ENCODE measurements at places on chromosomes 13 and 19. TPM values are rescaled to one million over a fixed set of nuclear protein-coding genes. Genes with fewer than 3 reads are reported as not detected.

- DNase-seq = no peak
- no peaks in the 10 kb centered on the region for H3K4me1 ChIP-seq
- no peaks in the 10 kb centered on the region for H3K27me3 ChIP-seq
- H3K36me3 ChIP-seq = no peaks in the 10 kb centered on the region
These were observed 88.6 kb upstream of the FARP1 start for GRCh38 chr13:98054301-98054700.

DNA sequence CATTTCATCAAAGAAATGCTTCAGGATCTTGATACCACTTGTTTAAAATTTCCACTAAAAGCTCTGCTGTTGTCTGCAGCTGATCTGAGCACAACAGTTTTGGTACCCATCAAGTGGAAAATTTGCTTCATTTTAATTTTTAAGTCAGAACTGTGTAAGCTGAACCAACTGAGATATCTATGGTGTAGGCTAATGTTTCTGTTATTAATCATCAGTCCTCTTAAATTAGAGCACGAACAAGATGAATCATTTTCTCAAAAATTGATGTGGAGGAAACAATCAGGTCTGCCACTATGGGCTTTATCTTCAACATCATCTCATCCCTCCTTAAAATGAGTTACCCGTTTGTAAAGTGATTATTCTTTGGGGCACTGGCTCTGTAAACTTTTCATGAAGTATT, 221.5 kb upstream of the NBEA start:
- no peak overlapping the region for H3K27ac ChIP-seq
- no peak overlapping the region for H3K4me3 ChIP-seq
- no peaks in the 10 kb centered on the region for H3K27me3 ChIP-seq
- DNase-seq = no peak
- no peaks in the 10 kb centered on the region for H3K36me3 ChIP-seq

DNA sequence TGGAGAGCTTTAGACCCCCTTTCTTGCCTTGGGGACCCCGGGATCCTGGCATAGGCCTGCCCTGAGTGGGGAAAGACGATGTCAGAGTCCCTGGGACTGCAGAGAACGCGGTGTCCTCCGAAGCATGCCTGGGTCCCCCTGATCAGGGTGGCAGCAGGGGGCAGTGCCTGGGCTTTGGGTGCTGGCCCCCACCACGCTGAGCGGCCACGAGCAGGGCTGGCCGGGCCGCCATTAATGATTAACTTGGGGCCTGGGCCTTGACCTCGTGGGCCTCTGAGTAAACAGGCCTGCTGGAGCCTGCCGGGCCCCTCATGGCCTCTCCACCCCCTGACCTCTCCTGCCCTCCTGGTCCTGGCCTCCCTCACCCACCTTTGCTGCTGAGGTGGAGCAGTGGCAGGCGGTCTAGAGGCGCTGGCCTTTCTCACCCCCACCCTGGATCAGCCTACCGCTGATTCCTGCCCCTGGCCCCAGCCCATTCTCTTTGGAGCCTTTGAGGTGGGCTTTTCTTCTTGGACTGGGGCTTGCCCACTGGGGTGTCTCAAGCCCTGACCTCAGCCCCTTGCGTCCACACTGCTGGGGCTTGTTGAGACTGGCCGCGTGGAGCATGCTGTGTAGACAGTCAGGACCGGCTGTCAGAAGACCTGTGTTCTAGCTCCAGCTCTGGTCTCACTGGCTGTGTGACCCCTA, 26.3 kb downstream of the CEBPA start:
- H3K27me3 ChIP-seq = no peaks in the 10 kb centered on the region
- H3K36me3 ChIP-seq = no peaks in the 10 kb centered on the region
- H3K27ac ChIP-seq = no peak overlapping the region
- no peak overlapping the region for H3K4me3 ChIP-seq
- no peak for DNase-seq

- H3K27ac ChIP-seq = peak overlapping the region; percentile 66
- no peaks in the 10 kb centered on the region for H3K36me3 ChIP-seq
- no peaks in the 10 kb centered on the region for H3K27me3 ChIP-seq
- H3K4me1 ChIP-seq = peaks cover 13% of the 10 kb centered on the region
- peak; percentile 93 for DNase-seq
- H3K4me3 ChIP-seq = no peak overlapping the region
These were observed 59.4 kb upstream of the TSHZ3 start for GRCh38 chr19:31408460-31409124.

The MEIOSIN gene
- total RNA-seq = not detected

The S1PR5 gene
- 1.00 TPM for total RNA-seq

The MED16 gene
- total RNA-seq = 41.4 TPM

All from astrocyte (in vitro differentiated cells and primary cell).